AG08395 (cell line): ENCODE measurements at places on chromosomes 2 and 18.

DNA sequence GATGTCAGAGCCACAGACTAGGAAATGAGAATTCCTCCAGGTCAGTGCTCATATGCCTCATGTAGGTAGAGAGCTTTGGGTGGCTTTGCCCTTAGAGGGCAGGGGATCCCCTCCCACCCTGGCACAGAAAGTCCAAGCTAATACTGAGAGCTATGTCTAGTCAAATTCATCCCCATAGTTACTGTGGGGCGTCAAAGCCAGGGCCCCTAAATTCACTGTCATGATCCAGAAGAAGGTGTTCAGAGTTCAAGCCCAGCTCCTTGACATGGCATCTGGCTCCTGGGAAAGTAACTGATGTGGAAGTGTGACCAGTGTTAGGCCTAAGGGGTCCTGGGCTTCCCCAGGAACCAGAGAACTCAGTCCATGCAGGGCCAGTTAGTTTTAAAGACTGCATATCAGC, 1.8 kb downstream of the THNSL2 start:
- DNase-seq: no peak

DNA sequence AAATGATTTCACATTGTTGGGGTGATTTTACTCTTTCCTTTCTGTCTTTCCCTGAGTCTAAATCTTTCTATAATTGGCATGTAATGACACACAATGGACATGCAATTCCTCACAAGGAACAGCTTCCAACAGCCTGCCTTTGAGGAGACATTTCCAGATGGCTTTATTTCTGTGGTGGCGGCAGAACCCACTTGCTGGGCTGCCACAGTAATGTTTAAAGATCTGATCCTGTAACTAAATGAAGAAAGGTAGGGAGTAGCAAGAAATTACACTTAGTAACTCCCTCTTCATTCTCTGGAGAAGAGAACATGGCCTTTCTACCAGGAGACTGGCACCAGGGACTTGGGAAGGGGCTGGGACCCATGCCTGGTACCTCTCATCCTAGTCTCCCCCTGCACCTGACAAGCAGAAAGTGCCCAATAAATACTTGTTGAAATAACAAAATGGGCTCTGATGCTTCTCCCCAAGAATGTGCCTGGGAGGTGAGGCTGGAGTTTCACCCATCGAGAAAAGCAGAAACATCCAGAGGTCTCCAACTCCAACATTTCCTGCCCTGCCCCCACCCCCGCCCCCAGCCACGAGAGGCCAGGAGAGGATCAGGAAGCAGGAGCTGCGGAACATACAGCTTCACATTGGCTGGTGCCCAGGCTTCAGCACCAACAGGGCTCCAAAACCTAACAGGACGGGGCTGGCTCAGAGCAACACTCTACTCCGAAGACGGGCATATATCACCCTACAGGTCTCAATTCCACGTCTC, 92.1 kb downstream of the PXDN start:
- DNase-seq: no peak

GRCh38 chr2:145007093-145007959, 487.4 kb upstream of the ZEB2 start:
- peak; percentile 90 for DNase-seq

DNA sequence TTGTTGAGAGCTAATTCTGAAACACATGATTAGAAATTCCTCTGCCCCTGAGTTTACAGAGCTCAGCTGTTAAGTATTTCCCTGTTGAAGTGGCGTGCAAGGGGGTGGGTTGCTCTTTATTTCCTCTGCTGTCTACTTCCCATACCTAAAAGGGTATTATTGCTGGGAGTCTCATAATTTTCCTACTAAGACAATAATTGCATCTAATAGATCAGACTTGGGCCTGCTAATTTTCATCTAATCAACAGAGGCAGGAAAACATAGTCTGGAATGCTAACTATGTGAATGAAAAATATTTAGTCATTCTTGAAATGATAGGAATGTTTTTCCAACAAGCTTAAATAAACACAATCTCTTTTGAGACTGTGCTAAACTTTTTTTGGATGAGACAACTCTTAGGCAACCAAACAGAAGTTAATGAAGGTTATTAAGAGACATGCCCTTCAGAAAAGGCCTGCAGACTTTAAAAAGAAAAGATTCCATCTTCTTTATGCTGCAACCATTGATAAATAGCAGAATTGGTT, 111.4 kb downstream of the FEZ2 start:
- peak; percentile 54 for DNase-seq

DNA sequence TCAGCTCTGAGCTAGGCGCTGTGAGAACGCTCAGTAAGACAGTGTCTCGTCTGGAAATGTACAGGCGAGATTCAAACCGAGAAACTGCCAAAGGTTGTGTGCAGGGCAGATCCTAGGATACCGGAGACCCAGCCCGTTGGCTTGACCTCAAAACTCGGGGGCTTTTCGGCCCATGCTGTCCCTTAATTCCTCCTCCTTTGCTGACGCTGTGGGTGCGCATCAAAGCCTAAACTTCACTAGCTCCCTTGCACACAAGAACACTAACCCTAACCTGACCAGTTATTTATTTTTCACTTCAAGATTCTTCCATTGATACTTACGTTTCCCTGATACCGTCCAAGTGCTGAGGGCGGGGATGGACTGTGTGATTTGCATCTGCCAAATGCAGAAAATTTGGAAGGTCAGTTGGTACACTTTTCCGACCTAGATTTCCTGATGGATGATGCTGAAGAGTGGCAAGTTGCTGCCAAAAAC, 1.0 kb upstream of the AAK1 start:
- DNase-seq: no peak

DNA sequence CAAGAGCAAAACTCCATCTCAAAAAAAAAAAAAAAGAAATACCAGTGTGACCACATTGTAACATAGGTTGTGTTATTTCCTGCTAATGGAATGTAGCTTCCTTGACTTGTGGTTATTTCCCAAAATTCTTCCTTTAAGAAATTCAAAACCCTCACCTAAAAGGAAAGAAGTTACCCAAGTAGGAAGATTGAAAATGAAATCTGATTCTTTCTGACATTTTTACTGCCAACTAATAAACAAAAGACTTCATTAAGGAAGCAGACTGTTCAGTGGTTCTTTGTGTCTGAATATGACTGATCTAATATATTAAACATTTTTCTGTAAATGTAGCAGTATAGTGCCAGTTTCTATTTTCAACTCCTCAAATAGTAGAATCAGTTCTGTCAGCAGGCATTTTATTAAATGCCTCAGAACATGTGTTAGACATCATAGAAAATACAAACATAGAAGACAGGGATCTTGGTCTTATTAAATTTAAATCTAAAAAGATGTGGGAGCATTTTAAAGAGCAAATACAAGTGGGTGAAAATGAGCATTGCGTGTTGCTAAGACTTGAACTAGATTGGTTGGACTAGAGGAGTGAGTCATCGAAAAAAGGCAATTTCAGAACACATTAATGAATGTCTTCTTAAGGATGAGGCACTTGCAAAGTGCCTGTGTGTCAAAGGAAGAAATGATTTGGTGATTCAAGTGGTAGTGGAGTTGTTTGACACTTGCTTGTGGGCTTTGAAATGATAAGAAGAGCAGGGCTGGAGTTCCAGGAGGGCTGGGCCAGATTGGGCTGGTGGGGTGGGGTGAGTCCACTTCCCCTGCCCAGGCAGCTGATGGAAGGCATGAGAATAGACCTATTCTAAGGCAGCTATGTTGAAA, 53.4 kb downstream of the PKP4 start:
- DNase-seq: no peak

DNA sequence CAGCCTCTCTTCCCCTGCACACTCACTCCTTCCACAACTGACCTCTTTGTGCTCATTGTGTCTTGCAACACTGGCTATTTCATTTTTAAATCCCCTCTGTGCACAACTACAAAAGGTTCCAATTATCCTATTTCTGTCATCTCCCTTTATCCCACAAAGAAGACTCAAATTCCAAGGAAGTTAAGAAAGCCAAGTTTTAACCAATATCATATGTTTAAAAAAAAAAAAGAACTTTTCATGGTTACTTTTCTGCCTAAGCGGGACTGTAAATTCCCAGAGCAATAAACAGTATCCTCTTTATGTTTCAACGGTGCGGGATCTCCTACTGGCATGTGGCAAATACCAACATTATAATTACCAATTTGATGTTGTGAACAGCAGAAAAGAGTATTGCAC, 83.8 kb downstream of the DOCK10 start:
- peak; percentile 81 for DNase-seq

DNA sequence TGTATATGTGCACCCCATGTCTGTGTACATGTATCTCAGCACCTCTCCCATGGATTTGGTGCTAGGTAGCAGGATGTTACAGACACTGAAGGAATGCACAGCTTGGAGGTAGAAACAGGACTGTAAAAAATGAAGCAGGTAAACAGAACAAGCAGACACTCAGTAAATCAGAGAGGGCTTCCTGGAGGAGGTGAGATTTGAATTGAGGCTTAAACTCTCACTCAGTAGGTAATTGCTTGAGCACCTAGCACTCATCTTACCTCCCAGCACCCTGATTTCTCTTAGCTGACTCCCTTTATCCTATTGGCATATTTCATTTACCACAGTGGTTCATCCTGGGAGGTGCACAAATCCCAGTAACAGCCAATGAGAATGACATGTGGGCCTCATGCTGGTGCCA, 537.9 kb upstream of the RAB6C start:
- no peak for DNase-seq

DNA sequence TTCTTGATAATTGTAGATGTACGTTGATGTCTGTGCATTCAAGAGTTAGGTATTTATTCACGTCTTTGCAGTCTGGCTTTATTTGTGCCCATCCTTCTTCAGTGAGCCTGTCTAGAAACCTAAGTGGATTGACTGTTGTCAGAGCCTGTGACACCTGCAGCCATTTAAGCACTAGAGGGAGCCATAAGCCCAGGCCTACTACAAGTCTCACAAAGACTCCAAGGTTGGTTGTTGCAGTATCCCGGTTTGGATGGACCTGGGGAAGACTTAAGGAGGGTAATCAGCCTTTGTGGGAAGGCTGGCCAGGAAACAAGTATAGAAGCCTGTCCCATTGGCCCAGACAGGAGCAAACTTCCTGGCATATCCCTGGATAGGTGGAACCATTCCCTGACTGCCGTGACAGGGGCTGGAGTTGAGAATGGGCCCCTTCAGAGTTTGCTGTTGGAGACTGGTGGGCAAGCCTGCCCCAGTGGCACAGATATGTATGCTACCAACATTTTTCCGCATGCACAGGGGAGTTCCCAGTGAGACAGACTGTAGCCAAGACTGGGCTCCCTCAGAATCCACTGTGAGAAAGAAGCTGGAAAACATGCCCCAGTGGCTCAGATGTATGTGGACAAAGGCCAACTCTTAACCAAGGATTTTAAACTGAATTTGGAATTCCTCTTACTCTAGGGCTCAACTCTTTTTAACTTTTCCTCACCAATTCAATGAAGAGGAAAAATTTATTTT, 9.3 kb upstream of the LRRC30 start:
- peak; percentile 69 for DNase-seq

DNA sequence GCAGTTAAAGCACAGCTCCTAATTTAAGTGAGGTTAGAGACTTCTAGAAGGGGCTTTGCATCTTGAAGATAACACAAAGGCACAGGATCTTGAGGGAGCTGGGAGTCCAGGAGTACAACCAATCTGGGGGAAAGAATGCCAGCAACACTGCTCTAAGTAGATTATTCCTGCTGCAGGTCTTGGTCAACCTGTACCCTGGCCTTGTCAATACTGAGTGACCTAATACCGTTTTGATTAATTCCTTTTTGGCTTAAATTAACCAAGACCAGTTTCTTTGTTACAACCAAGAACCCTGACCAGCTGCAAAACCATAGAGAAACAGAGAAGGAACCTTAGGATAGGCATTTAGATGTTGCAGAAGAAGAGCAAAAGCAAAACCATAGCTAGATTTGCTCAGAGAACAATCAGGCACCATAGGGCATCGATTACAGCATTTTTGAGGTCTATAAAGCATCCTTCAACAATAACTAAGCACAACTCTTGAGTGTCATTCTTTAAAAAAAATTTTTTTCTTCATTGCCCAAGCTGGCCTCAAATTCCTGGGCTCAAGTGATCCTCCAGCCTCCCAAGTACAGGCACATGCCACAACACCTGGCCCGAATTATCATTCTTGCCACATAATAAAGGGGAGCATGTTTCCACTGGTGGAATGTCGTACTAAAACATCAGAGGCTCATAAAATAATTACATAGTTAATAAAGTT, 6.3 kb downstream of the STARD7 start:
- peak; percentile 27 for DNase-seq

GRCh38 chr2:203327901-203328759, at the start of gene ABI2:
Gene ABI2 (plus strand): TSS chr2:203328394. CDS start chr2:203328515, 121 bp downstream.
- peak; percentile 96 for DNase-seq

- DNase-seq: no peak
These were observed 11.6 kb upstream of the ITGA6 start for GRCh38 chr2:172415865-172416183.

- DNase-seq: no peak
These were observed 78.1 kb upstream of the LAPTM4A start for GRCh38 chr2:20129331-20130159.

DNA sequence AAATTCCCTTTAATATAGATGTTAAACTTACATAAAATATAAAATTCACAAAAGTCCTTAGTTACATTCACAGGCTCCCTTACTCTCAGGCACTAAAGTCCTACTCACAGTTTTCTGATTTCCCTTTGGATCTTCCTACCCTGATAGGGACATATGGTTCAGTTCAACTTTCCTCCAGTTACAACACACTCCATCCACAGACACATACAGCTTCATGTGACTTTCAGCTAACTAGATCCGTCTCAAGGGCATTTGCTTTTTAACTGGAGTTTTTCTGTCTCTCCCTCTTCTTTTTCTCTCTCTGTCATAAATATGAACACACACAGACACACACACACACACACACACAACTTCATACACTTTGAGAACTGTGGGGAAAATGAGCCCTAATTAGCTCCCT, 419.2 kb downstream of the LRP1B start:
- DNase-seq: no peak

GRCh38 chr2:207252979-207253645, 87.4 kb upstream of the KLF7 start:
- no peak for DNase-seq

DNA sequence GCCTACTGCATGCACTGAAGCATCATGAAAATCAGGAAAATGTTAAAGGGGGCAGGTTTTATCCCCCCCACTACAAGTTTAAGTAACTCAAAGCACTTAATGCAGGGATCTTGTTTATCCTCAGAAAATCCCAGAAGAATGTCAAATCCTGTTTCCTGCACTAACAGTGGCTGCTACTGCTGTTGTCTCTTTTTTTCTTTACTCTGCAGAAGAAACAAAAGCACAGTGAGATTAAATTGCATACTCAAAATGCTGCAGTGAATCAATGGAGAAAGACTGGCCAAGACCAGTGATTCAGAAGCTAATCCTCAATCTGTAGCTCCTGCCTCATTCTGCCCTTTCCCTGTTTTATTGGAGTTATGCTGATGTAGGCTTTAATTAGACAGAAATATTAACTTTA, 332.3 kb upstream of the FIGN start:
- DNase-seq: no peak
